Fibroblast of villous mesenchyme (primary cell): ENCODE measurements at places on chromosomes 1 and 21. TPM values are rescaled to one million over a fixed set of nuclear protein-coding genes. Genes with fewer than 3 reads are reported as not detected.
A peak's percentile ranks its signal among the peaks of the same experiment; 100 is the strongest.

The UBR4 gene
- 193 and 210 TPM in 2 replicates for total RNA-seq

DNA sequence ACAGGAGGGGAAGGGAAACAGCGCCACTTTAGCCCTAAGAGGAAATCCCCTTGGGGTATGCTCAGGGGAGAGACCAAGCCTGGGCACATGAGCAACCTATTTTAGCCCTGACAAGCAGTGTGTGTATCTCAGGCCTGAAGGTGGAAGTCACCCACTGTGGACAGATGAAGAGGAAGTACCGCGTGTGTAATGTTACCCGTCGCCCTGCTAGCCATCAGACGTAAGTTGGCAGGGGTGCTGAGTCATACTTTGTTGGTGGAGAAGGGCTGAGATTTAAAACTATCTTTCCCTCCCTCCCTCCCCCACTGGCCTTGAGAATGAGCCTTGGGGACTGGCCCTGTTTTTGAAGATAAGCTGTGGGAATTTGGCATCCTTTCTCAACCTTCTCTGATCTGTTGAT is 11.2 kb downstream of the AGO1 start:
- peak; percentile 56 for DNase-seq

DNA sequence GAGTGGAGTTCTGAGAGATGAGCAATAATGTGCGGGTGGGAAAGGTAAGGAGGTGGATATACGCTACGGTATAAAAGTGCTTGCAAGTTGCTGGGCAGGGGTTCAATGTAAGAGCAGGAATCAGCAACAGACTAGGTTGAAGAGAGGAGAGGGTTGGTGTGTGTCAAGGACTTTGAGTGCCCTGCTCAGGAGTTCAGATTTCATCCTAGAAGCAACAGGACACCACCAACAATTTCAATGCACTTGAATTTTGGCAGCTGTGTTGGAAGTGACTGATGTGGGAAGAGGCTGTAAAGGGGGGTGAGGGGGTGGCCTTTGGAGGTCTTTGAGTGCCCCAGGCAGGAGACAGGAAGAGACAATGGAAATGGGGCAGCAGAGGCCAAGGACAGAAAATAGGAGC is 57.3 kb downstream of the RHOU start:
- DNase-seq, result no peak

The CCDC27 gene
- total RNA-seq, result not detected in 2 replicates

The PGLYRP3 gene
- total RNA-seq, result not detected in 2 replicates

GRCh38 chr1:102628109-102628613 is 480.2 kb downstream of the COL11A1 start:
- no peak for DNase-seq

DNA sequence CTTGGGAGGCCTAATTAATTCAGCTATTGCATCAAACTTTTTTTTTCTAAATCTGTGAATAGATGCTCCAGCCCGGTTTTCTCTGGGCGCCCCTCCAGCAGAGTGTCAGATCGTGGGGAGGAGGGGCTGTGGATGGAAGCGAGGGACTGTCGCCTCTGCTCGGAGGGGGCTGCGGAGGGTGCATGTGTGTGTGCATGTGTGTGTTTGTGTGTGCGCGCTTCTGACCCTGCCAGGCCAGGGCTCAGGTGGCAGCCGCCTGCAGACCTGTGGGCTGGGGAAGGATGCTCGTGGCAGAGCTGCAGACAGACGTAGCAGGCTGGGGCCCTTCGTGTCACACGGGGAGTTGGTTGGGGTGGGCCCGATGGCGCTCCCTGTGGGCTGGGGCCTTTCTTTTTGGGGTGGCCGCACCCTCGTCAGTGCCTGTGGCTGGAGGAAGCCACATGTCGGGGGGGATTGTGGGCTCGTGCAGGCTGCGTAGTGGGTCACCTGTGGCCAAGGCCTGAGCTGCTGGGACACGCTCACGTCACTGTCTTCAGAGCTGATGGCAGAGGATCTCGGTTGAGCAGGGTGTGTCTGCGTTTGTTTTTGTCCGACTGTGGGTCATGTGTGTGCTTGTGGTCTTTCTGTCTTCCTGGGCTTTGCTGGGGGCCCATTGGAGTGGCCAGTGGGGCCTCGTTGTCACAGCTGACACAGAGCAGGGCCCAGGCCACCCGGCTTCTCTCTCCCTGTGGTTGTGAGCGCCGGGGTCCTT is 2.8 kb downstream of the SKI start:
- DNase-seq, result peak; percentile 57

GRCh38 chr21:37670883-37671282 is 245.4 kb downstream of the KCNJ6 start:
- peak; percentile 5 for DNase-seq

The ARHGEF16 gene
- 0.86 and 0.97 TPM in 2 replicates for total RNA-seq

GRCh38 chr1:21289700-21290545 is at the start of gene ECE1:
ECE1 (minus strand) TSS chr1:21290463; CDS start chr1:21290414, 49 bp downstream.
- DNase-seq, result no peak

DNA sequence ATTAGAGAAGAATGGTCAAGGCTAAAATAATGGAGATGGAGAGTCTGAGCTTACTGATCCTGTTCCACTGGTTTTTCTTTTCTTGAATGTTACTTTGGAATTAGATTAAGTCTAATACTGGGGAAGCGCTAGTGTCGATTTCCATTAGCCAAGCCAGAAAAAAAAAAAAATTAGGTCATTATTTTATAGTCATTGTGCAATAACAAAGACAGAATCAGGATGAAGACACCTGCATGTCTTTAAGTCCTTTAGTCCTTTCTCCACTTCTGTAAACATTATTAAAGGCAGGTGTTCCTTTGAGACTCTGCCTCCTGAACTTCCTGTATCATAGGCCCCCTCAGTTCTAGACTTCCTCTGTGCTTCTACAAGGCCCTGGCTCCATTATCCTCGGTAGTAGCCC is 42.8 kb downstream of the MYSM1 start:
- DNase-seq, result no peak

GRCh38 chr1:31373897-31374486 is 1.1 kb upstream of the FABP3 start:
- DNase-seq, result no peak

GRCh38 chr21:34037009-34037795 is 36.2 kb upstream of the MRPS6 start:
- DNase-seq, result peak; percentile 40

The SH2D5 gene
- total RNA-seq, result 3.9 and 4.3 TPM in 2 replicates

- peak; percentile 22 for DNase-seq
These were observed 656.4 kb upstream of the ADGRL2 start for GRCh38 chr1:81144240-81144825.

- DNase-seq, result no peak
These were observed 49.8 kb upstream of the GADD45A start for GRCh38 chr1:67635055-67635809.

The LCE3E gene
- not detected in 2 replicates for total RNA-seq

- DNase-seq, result peak; percentile 91
These were observed 129.7 kb downstream of the DUSP10 start for GRCh38 chr1:221612047-221612777.

The CD52 gene
- not detected in 2 replicates for total RNA-seq

- DNase-seq, result no peak
These were observed 4.5 kb upstream of the DHRS3 start for GRCh38 chr1:12622506-12622905.

DNA sequence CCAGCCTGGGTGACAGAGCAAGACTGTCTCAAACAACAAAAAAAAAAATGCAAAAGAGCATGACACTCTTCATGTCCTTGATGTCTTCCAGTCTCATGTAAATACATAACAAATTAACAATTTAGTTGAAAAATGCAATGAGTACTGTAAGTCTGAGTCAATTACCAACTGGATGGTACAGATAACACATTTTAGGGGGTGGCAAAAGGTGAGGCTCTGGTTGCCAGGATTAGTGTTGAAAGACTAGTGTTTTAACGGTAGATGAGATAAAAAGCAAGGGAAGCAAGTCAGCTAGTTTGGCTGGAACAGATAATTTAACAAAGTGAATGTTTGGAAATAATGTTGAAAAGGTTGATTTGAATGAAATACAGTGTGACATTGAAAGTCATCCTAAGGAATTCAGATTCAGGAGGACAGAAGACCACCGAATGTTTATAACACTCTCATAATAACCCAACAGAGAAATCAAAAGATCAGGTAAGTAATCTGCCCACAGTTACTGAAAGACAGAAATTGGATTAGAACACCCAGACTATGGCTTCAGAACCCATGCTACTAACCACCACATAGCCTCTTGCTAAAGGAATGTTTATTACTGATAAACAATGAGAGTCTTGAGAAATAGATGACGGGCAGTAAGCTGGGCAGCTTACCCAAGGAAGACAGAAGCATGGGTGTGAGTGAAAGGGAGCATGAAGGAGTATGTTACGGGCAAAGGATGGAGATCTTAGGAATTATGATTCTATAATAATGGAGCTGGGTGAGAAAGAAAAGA is 312.4 kb downstream of the HMCN1 start:
- DNase-seq, result no peak

The OR10R2 gene
- not detected in 2 replicates for total RNA-seq

DNA sequence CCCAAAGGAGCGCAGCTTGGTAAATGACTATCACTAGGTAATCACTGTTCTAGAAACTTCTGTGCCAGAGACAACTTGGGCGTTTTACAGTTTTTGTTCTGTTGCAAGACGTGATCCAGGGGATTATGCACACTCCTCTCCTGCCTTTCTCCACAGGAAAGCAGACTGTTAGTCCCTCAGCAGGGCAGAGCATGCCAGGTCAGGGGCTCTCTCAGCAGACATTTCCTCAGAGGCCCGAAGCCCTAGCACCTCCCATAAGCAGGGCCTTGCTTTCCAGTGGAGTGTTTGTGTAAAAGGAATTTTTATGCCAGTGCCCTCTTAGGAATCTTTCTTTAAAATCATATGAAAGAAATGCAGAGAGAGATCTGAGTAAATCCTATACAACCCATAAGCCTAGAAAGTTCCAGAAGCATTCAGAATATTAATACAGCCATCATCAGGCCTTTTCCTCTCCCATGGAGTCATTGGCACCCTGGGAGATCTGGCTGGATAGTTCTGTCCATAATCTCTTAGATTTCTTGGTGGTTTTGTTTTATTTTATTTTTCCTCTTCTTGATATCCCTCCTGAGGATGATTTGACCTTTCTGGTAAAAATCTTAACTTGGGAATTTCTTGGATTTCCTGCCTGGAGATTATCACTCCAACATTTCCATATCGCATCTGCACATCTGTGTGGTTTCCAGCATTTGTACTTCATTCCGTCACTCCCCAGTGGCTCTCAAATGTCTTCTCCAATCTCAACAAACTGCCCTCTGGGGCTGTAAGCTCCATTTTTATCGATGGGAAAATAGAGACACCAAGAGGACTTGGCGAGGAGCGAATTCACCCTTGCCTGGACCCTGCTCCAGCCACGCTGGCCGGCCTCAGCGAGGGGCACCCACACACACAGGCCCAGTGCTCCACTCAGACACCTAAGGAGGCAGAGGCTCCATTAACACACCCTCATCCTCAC is 116.1 kb downstream of the PSMG1 start:
- DNase-seq, result peak; percentile 91

DNA sequence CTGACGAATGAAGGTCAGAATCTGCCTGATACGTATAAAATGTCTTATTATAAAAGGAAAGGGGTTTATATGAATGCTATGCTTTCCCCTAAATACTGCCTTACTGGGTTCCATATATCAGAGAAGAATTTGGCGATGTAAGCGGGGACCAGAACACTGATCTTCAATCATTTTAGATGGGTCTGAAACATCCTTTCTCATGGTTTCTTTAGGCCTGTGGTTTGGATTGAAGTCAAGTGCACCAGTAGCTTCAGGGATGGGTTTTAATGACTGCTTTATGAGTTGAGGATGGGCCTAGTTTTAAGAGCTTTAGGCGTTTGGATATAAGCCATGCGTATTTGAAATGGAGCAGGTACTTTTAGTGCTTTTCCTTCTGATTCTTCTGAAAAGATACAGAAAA is 6.9 kb downstream of the FMN2 start:
- DNase-seq, result no peak

The CELA2B gene
- under 0.01 TPM in 1 of 2 replicates, not detected in the other for total RNA-seq

The BATF3 gene
- 3.0 and 3.9 TPM in 2 replicates for total RNA-seq

GRCh38 chr1:205610036-205610435 is 21.8 kb downstream of the ELK4 start:
- DNase-seq, result peak; percentile 79

- no peak for DNase-seq
These were observed 35.8 kb upstream of the OLFM3 start for GRCh38 chr1:102032534-102032933.

The CLIC6 gene
- under 0.01 TPM in 2 replicates for total RNA-seq

GRCh38 chr1:10961300-10961833 is 51.1 kb upstream of the TARDBP start:
- no peak for DNase-seq

- DNase-seq, result peak; percentile 95
These were observed 18.1 kb downstream of the CFAP45 start for GRCh38 chr1:159881622-159882526.

The SPRR2E gene
- total RNA-seq, result not detected in 2 replicates

The ZFP69B gene
- total RNA-seq, result 3.9 and 5.8 TPM in 2 replicates

DNA sequence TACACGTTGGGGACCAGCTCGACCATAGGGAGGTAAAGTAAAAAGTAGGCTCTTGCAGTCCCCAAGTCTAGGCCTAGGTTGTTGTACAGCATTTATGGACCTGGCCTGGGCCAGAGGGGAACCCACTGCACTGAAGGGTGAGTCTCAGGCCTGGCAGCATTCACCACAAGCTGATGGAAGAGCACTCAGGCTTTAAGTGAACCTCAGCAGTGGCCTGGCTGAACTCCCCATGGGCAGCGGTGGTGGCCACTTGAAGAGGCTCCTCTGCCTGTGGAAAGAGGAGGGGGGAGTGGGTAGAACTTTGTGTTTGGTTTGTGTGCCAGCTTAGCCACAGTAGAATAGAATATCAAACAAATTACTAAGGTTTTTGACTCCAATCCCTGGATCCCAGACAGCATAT is 176.2 kb upstream of the PRMT6 start:
- DNase-seq, result no peak

The GSTM1 gene
- total RNA-seq, result 0.86 TPM in 1 of 2 replicates, not detected in the other
